GOT3 (cell line): ENCODE measurements at places on chromosomes 2 and 18.
A peak's percentile ranks its signal among the peaks of the same experiment; 100 is the strongest.

- no peak for DNase-seq
Observed at GRCh38 chr2:191158193-191158592, 7.4 kb upstream of the STAT4 start.

DNA sequence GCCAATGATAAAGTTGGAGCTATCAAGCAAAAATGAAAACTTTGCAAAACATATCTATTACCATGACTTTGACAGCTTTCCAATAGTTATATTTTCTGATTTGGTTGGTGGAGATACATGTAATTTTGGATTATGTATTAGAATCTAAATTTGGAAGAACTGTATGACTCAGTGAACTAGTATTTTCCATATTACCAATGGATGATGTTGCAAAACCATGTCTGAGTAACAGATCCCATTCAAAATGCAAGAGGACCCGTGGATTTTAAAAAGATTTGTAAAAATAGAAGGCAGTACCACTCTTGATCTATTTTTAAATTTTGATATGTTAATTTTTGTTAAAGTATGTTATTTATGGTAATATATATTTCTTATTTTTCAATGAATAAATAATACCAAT lies 83.0 kb downstream of the TAF4B start:
- DNase-seq, result no peak

DNA sequence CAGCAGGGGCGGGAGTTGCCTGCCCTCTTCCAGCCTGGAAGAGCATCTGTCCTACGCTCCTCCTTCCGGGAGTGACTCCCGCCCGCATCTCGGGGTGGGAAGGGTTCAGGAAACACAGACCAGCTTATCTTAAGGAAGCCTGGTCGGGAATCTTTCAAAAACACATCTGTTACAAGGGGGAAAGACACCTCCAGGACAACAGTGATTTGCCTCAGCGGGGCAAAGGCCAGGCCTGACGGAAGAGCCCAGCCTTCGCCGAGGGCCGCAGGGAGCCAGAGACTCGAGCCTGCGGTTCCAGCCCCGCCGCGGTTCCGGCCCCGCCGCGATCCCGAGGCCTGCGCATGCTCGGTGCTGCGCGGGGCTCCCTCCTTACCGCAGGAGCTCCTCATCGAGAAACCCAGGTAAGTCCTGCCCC lies 38.1 kb upstream of the TGIF1 start:
- no peak for DNase-seq

DNA sequence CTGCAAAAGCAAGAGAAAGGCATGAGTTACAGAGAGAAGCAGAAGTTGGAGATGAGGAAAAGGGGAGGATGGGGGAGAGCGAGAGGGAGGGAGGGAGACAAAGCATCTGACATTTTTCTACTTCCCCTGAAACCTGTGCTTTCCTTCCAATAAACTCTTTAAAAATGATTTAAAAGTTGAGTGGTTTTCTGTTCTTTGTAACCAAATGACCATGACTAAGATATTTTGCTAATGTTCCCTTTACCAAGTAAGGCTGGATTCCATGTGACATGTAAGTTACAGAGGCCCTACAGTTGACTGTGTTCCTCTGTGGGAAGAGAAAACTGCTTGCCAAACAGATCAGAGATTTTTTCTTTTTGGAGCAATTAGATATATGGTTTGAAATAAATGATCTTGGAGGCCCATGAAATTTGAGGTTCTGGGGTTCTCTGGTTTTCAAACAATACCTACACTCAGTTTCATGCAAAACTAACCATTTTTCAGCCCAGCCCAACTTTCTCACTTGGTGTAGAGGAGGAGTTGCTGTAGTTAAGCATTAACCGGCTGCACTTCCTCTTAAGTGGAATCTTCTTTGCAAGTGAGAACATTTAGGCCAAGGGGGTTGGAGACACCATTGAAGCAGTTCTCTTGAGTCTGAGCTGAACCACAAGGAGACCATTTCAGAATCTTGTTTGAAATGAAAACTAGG lies 34.5 kb downstream of the INSIG2 start:
- DNase-seq, result no peak

- no peak for DNase-seq
Observed at GRCh38 chr18:29191263-29191662, 1014.3 kb upstream of the CDH2 start.

DNA sequence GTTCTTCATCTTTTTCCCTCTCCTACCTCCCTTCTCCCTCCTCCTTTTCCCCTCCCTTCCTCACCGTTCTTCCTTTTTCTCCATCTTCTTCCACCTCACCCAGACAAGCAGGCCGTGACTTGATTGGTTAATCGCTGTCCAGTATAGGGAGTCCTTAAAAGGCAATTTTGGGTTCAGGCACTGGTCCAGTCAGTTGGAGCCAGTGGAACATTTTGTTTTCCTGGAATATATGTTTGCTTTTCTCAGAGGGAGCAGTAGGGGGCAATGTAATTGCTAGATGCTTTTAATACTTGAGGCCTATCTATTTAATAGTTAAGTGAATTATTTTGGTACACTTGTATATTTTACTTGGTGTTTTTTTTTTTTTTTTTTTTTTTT lies 15.0 kb downstream of the ELAC1 start:
- no peak for DNase-seq

- no peak for DNase-seq
Observed at GRCh38 chr2:147204102-147204501, 640.7 kb upstream of the ACVR2A start.

DNA sequence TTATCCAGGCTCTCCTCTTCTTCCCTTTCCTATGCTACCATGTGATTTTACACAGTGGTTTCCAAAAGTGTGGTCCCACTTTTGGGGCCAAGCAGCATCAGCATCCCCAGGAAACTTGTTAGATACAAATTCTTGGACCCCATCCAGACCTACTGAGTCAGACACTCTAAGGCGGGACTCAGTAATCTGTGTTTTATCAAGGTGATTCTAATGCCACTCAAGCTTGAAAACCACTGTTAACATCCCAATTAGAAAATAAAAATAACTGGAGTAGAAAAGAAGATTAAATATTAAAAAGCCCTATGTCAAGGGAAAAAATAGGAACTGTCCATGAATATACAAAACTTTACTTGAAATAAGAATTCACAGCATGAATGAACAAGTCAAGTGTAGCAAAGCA lies 10.8 kb downstream of the DSG2 start:
- no peak for DNase-seq

DNA sequence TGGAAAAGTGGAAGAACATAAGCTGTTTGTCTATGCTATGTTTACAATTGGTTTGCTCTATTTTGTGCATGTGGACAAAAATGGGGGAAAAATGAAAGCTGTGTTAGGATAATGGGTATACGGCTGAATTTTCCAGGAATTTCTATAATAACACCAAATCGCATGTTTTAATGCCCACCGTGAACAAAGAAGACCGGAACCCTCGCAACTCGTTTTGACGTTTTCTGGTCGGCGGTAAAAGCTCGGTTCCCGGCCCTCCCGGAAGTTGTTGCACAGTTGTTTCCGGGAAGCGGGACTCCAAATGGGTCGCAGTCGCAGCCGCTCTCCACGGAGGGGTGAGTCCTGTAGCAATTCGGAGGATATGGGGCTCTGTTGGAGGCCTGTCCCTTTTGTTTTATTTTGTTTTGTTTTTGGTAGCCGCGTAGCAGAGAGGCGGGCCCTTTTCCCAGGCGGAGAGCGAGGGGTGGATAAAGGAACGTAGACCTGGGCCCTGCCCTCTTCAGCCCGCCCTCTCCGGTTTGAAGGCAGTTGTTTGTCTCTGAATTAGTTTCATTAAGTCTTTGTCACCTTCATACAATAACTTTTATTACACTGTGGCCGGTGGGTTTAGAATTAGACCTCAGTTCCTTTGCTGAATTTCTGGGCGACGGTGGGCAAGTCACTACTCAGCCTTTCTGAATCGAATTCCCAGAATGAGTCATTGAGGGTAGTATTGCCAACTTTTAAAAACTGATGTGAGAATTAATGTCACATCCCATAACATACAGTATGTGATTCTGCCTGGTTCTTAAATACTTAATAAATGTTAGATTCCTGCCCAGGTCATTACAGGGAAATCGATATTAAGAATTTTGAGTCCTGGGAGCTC lies at the start of gene SNRNP27:
Gene SNRNP27, plus strand, starts transcription at position 273 of the 868 bp plus-strand sequence. Its CDS starts 29 bp downstream, at position 302.
- peak; percentile 40 for DNase-seq

DNA sequence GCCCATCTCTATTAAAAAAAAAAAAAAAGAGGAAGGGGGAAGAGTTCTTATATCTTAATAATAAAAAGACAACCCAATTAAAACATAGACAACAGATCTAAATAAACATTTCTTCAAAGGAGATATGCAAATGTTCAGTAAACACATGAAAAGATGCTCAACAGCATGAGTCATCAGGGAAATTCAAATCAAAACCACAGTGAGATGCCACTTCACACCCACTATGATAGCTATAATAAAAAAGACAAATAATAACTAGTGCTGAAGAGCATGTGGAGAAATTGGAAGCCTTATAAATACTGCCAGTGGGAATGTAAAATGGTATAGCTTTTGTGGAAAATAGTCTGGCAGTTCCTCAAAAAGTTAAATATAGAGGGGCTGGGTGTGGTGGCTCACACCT lies 61.5 kb upstream of the CYP20A1 start:
- DNase-seq, result no peak
